ENCODE measurements at places on chromosomes 1 and 21.

- DNase-seq = no peak
Measured at GRCh38 chr1:24707687-24708086, 37.6 kb upstream of the CLIC4 start.

DNA sequence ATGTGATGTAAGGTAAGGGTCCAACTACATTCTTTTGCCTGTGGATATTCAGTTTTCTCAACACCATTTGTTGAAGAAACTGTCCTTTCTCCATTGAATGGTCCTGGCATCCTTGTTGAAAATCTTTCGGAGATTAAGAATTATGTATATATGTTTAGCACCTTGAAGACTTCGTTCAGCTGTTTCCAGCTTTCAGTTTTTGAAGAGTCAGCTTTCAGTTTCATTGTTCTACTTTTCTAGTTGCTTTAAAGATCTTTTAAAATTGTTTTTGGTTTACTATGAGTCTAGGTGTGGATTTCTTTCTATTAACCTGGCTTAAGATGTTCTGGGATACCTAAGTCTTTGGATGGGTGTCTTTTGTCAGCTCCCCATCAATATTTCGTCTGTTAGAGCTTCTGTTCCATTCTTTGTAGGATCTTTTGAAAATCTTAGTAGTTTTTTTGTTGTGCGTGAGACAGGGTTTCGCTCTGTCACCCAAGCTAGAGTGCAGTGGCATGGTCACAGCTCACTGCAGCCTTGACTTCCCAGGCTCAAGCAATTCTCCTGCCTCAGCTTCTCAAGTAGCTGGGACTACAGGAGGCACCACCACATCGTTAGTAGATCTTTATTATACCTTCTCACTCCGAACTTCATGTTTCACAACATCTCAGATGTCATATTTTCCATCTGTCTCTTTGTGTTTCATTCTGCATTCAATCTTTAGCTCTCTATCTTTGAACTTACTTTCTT, 353.5 kb upstream of the B3GALT2 start:
- no peak for DNase-seq

DNA sequence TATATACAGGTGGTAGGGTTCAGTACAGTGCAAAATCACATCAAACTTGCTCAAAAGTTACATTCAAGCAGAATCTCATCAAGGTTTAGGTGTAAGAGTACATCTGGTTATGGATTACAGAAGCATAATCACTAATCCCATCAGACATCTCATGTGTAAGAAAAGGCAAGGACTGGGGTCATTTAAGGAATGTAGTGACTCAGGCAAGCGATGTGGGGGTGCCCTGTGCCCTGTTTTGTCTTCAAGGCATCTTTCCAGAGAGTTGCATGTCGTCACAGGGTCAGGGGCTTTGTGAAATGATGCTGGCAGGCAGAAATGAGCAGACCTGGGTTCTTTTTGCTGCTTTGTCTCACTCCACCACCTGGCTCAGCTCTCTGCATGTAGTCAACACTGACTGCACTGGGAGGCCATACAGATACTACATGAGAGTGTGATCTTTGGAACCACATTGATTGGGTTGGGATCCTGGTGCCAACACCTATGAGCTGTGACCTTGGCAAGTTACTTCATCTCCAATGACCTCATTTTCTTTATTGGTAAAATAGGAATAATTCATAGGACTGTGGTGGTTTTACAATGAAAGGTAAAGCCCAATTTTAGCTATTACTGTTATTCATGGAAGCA, 8.2 kb upstream of the HHIPL2 start:
- no peak for DNase-seq

- DNase-seq = no peak
Measured at GRCh38 chr1:232969799-232970198, 19.4 kb downstream of the NTPCR start.

GRCh38 chr1:177282976-177283375, 112.2 kb downstream of the BRINP2 start:
- DNase-seq = no peak

GRCh38 chr1:211791979-211792378, 38.6 kb downstream of the LPGAT1 start:
- no peak for DNase-seq

DNA sequence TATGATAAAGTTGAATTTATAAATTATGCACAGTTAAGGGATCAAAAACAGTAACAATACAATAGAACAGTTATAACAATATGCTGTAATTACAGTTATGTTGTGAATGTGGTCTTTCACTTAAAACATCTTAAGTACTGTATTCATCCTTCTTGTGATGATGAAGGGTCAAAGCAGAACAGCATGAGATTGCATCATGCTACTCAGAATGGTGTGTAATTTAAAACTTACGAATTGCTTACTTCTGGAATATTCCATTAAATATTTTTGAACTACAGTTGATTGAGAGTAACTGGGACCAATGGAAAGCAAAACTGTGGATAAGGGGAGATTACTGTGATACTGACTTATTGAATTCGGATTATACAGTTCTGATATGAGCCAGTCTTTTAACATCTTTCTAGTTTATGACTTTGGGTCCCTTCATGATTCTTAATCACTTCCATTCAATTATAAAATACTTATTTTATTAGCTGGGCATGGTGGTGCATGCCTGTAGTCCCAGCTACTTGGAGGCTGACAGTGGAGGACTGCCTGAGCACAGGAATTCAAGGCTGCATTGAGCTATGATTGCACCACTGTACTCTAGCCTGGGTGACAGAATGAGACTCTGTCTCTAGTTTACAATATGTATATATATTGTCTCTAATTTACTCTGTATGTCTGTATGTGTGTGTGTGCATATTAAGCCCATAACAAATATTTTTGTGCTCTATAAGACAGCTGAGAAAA, 43.2 kb downstream of the ATP1B1 start:
- DNase-seq = no peak

DNA sequence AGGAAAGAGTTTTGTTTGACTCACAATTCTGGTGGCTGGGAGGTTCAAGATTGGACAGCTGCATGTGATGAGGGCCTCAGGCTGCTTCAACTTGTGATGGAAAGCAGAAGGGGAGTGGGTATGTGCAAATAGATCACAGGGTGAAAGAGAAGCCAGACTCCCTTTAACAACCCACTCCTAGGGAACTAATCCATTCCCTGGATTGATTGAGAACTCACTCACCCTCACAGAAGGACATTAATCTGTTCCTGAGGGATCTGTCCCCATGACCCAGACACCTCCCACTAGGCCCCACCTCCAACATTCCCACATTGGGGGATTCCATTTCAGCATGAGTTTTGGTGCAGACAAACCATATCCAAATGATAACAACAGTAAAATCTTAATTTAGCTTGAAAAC, 25.6 kb downstream of the UBE2T start:
- no peak for DNase-seq

DNA sequence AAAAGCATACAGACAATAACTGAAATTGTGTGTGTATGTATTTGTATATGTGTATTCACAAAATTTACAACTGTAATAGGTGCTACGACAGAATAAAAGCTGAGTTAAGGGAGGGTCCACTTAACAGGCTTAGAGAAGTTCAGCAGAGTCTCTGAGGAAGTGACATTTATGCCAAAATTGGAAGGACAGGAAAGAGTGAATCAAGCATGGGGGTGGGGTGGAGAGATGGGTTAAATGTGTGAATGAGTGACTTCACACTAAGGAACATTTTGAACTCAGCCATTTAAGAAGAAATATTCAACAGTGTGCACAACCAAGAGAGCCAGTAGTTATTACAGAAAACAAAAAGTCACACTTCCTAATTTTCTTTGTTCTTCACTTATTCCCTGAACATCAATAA, 53.8 kb upstream of the RGS1 start:
- no peak for DNase-seq

- no peak for DNase-seq
Measured at GRCh38 chr1:20484519-20485462, 1.2 kb downstream of the CAMK2N1 start.

GRCh38 chr1:156260896-156261295, 13.0 kb upstream of the PAQR6 start:
- DNase-seq = no peak

- no peak for DNase-seq
Measured at GRCh38 chr1:88189525-88189924, 494.5 kb upstream of the PKN2 start.

GRCh38 chr21:25639551-25640201, 618 bp downstream of the JAM2 start:
- no peak for DNase-seq

GRCh38 chr1:232725305-232726047, 79.7 kb upstream of the MAP10 start:
- no peak for DNase-seq

- no peak for DNase-seq
Measured at GRCh38 chr1:230972855-230973271, 5.8 kb downstream of the TTC13 start.

DNA sequence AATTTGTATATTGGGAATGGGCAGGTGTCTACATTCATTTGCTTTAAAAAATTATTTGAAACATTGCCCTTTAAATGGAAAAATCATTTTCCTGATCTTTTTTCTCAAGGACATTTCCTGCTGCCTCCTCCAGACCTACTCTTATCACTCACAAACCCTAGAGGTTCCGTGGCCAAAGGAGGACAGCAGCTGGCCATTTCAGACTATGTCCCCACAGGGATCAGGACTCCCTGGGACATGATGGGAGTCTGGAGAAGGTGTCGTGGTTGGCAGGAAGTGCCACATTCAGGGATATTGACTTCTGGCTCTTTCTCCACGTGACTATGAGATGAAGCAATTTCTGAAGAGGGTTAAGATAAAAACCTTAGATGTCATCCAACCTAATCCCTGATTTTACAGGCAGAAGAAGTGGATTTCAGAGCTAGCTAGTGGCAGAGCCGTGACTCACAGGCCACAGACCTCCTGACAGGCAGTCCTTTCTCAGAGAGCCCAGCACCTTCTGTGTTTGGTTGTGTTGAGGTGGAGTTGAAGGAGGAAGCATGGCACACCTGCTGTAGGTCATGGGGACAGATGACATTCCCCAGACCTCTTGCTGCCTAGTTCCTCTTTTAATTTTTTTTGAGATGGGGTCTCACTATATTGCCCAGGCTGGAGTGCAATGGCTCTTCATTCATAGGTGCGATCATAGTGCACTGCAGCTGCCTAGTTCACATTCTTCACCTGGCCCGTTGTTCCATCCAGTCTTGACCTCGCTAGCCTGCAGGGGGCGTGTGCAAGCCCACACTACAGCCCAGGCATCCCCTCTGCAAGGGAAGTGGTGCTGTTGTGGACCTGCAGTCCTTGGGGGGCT, 25.5 kb upstream of the IL10 start:
- no peak for DNase-seq

- no peak for DNase-seq
Measured at GRCh38 chr1:3614755-3615742, 3.7 kb upstream of the MEGF6 start.

DNA sequence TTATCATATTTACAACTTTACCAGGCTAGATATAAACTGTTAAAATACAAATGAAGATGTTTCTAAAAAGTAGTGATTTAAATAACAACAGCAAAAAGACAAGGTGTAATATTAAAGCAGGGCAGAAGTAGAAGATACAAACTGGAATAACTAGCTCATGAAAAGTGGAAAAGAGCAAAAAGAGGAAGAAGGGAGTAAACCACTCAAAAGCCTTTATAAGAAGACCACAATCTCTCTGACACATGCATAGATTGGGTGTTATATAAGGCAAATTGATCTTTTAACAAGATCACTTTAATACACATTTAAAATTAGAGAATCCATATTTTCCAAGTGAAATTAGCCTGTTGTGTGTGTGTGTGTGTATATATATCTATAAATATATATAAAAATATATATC, 5.0 kb downstream of the DENND1B start:
- DNase-seq = no peak

DNA sequence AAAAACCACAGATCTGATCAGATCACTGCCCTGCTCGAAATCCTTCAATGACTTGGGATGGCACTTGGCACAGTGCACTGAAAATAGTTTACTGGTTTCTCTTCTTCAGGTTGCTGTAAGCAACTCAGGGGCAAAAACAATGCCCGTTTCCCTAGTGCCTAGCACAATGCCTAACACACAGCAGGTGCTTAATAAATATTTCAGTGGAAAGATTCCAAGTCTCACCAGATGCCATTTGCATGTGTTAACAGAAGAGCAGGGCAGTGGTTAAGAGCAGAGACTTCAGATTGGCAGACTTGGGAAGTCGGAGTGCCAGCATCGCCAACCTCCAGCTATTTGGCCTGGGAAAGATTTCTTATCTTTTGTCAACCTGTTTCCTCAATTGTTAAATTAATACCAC, 10.9 kb upstream of the METTL25B start:
- no peak for DNase-seq

DNA sequence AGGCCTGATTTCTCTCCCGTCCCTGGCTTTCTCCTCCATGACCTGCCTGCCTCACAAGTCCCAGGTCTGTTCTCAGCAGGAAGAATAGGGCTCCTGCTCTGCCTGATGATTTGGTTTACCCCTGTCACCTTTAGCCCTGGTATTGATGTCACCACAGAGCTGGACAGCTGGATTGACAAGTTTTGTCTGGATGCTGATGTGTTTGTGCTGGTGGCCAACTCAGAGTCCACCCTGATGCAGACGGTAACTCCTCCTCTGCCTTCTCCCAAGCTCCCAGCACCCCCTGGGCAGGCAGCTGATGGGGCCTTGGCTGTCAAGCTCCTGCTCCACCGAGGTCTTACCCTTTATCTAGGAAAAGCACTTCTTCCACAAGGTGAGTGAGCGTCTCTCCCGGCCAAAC, 18.4 kb downstream of the MFN2 start:
- DNase-seq = no peak

DNA sequence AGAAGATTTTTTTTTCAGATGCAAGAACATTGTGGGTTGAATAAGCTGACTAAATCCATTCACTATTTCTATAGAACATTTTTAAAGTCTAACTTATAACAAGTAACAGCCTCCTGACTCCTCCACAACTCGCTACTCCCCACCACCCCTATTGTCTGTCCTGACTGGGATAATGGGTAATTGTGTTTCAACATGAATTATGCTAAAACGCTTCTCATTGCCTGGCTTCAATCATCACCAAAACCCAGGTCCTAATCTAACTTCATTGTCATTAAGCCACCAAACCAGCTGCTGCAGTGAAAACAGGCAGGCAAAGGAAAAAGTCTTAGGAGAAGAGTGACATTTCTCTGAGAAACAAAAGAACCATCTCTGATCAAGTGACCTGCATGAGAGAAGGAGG, 30.0 kb downstream of the TNR start:
- DNase-seq = no peak

DNA sequence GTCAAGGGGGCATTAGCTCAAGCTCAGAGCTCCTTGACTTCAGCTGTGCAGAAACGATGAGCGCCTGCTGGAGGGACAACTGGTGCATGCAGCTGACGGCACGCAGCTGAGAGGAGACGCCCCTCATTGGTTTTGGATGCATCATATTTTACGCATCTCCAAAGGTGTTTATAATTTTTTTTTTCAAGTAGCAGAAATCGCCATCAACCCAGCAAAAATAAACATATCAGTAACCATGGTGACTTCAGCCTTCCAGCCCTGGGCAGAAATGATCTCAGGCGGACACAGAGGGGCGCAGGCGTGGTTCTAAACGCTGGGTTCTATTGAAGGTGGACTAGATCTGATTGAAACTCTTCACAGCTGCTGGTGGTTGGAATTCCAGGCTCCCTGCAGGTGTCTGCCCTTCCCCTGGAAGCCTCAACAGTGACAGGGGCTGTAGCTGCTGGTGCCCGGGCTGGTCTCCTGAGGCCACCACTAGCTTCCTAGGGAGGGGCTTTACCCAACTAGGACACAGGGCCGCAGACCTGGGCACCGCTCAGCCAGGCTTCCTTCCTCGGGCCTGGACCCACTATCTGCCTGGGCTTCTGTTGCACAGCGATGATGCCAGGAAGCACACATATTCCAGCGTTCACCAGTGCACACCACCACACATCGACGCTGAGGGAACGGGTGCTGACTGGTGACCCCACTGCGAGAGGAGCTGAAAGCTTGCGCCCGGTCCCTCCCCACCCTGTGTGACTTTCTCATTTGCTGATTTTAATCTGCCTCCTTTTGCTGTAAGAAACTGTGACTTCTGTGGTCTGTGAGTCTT, 63.7 kb upstream of the ABCG1 start:
- DNase-seq = no peak
